ENCODE measurements at places on chromosomes 1 and 21.

DNA sequence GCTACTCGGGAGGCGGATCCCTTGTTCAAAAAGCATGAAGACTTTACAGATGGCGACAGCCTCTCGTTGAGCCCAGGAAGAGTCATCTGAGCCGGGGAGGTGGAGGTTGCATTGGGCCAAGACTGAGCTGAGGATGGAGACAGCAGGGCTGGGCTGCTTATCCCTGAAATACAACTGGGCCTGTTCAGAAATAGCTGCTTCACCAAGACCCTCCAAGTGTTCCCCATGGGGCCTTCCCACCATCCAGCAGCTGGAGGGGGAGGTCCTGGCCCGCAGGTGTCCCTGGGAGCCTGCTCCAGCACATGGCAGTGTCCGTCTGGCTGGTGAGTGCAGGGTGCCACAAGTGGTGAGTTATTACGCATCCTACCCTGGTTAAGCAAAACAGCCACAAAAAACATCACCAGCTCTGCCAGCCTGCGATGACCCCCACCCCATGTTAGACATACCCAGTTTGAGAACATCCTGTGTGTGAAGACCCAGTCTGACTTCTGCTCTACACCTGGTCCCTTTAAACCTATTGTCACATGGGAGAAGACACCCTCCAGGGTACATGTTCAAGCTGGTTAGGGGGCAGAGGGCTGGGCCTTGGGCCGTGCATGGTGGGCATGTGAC, 93.1 kb upstream of the TMPRSS2 start:
- DNase-seq, result no peak

GRCh38 chr21:35420656-35421055, 371.6 kb upstream of the RUNX1 start:
- no peak for DNase-seq

- no peak for DNase-seq
Measured at GRCh38 chr21:26117324-26117971, 53.1 kb downstream of the APP start.

GRCh38 chr1:245060684-245061374, 94.0 kb upstream of the KIF26B start:
- DNase-seq, result no peak

DNA sequence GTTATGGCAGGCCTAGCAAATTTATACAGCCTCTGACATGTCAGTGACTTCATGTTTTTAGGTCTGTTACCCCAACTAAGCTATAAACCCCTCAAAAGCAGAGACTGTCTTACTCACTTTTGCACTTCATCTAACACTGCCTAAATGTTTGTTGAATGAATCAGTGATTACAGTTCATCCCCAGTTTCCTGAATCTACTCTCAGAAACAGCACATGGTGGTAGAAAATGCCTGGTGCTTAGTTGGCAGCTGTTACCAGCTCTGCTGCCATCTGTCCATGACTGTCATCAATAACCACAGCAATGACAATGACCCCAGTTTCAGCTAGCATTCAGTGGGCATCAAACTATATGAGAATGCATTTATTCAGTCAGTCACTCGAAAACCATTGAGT, 110.5 kb upstream of the SERBP1 start:
- no peak for DNase-seq

DNA sequence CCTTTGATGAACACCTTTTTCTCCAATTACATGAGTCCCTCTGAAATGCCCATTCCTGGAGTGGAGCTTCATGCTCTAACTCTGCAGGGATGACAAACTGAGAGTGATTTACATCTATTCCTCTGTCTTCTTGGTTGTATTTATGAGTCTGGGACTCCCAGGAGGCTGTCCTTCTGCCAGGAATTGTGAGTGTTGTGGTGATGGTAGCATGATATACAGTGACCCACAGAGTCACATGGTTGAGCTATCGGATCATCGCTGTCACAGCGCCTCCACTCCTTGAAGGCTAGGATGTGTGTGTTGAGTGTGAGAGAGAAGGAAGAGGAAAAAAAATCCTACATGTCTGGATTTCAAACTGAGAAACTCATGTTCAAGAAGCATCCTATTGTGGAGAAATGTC, 163.4 kb upstream of the CACNA1E start:
- DNase-seq, result no peak

Measured in GM18507 (cell line).